ENCODE measurements at places on chromosomes 1 and 21.
A peak's percentile ranks its signal among the peaks of the same experiment; 100 is the strongest.

- no peak for DNase-seq
Measured at GRCh38 chr1:108892356-108893140, 15.8 kb downstream of the GPSM2 start.

GRCh38 chr1:42743317-42744147 lies 3.5 kb upstream of the CLDN19 start:
- DNase-seq = peak; percentile 61

DNA sequence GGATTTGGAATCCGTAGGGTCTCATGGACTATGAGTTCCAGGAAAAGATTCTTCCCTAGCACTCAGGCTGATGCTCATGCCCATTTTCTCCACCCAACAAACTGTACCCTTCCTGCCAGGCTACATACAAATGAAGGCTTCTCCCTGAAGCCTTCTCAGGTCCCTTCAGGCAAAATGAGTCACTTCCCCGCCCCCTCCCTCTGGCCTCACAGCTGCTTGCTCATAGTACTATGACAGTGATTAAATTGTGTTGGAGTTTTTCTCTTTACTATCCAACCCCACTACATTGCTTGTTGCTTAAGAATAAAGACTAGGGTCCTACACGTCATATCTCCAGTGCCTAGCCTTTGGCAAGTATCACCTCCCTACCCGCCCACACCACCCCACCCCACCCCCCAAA lies 207.6 kb upstream of the NFIA start:
- no peak for DNase-seq

GRCh38 chr1:27660300-27660835 lies 11.6 kb downstream of the IFI6 start:
- no peak for DNase-seq
